ENCODE measurements at places on chromosomes 4 and X.
A peak's percentile ranks its signal among the peaks of the same experiment; 100 is the strongest.

DNA sequence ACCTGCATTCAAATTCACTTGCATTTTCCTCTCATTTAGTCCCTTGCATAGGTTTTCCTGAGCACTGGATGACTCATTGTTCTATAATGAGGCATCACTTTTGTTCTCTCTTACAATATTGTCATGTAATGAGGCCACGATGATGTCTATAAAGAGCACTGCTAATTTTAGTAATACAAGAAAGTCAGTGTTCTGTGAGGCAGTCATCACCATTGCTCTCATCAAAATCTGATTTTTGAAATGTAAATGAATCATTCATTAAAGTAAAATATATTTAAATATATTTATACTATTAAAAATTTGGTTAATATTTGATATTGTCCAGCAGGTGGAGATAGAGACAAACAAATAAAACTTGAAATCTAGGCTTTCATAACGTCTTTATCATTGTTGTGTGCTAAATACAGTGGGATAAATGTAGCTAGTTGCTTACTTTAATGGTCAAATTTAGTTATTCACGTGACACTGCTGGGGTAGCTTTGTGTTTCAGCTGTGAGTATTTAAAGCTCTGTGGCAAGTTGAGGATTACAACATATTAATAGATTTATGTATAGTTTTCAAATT, 15.4 kb downstream of the HMGB2 start:
- DNase-seq = peak; percentile 64

- DNase-seq = peak; percentile 50
These were observed 135.3 kb upstream of the MID1 start for GRCh38 chrX:10755439-10756334.

- DNase-seq = peak; percentile 53
These were observed 102.0 kb upstream of the USP38 start for GRCh38 chr4:143082701-143083100.

- no peak for DNase-seq
These were observed 220.6 kb upstream of the WDFY3 start for GRCh38 chr4:85187106-85187505.

- peak; percentile 79 for DNase-seq
These were observed 17.3 kb downstream of the APLN start for GRCh38 chrX:129637217-129638109.

GRCh38 chr4:3040452-3041191, 33.7 kb downstream of the HTT-AS start:
- no peak for DNase-seq

DNA sequence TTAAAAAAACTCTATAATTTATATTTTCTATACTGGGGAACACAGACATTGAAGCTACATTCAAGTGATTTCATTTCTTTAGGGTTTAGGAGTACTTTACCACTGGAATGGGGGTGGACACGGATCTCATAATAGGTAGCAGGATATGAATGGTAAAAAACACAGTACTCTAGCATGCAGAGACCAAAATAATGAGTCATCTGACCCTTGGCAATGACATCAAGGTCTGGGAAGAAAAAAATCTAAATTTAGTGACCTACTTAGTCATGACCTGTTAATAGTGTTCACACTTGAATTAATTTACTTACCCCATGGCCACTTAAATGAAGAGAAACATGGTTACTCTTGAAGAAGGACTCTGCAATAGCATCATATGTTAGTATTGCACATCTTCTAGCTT, 187.9 kb downstream of the EPHA5 start:
- no peak for DNase-seq

DNA sequence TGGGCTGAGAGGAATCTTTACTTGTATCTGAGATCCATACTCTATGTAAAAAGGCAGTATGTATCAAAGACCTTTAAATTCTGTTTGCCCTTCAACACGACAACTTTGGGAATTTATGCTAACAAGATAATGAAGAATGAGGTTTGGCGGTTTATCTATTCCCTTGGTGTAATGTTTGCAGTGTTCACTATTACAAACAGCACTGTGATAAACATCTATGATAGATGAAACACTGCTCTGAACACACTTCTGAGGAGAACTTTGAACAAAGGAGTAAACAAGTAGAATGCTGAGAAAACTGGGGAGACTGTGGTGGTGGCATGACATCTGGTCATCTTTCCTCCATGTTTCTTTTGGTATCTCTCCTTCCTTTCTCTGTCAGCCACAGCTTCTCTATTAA, 126.9 kb downstream of the PDE5A start:
- DNase-seq = no peak

DNA sequence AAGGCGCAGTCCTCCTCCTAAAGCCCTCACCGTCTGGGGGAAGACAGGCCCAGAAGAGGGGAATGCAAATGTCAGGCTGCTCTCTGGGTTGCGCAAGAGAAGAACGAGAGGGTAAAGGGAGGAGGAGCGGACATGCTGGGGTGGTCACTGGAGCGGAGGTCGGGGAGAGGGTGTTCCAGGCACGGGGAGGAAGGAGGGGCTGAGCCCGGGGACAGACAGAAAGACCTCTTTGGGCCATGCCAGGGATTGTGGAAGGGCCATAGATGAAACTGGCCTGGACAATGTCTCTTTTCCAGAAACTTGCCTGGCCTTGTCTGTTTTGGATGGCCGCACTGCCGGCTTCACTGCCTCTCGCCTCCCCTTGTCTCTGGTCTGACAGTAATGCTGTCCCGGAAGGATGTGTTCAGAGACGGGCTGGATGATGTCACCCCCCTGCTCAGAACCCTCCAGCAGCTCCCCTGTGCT, 121.0 kb downstream of the SORCS2 start:
- DNase-seq = no peak

- no peak for DNase-seq
These were observed 170.8 kb upstream of the GATB start for GRCh38 chr4:151931563-151931962.

- no peak for DNase-seq
These were observed 6.3 kb downstream of the GABRA4 start for GRCh38 chr4:46986922-46987638.

DNA sequence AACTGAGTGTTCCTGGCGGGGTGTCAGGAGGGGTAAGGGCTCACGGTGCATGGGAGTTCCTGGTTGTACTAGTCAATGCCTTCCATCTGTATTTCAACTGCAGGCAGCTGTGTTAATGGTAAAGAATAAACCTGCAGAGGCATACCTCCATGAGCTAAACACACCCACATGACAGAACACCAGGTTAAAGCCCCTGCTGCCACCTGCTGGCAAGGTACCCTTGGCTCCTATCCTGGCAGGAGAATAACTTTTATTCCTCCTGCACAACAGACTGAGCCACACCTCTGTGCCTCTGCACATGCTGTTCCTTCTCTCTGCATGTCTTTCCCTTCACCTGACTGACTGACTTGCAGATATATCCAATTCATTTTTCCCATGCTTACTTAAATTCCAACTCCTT, 11.1 kb downstream of the ITIH6 start:
- no peak for DNase-seq

- DNase-seq = no peak
These were observed 514.5 kb downstream of the INPP4B start for GRCh38 chr4:142331646-142332045.

GRCh38 chr4:166657261-166657660, 577.0 kb downstream of the SPOCK3 start:
- no peak for DNase-seq

- no peak for DNase-seq
These were observed 478.0 kb downstream of the PDHA2 start for GRCh38 chr4:96317891-96318290.

DNA sequence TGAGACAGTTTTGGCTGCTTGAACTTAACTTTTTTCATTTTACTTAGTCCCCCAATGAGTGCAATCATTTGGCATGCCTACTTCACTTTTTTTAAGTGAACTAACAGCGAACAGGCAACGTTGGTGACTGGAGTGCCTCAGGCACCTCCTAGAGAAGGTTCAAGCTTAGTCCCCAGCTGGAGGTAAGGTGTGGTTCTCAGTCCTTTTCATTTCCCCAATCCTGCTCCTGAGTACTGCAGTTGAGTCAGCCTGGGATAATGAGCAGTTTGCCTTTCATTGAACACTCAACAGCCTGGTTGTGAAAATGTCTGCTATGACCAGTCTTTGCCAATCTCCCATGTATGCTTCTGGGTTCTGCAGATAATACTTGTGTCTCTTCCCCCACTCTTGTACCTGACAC, 109.5 kb downstream of the CDKL5 start:
- no peak for DNase-seq

GRCh38 chrX:71640002-71640401, 21.7 kb upstream of the CXCR3 start:
- DNase-seq = no peak

DNA sequence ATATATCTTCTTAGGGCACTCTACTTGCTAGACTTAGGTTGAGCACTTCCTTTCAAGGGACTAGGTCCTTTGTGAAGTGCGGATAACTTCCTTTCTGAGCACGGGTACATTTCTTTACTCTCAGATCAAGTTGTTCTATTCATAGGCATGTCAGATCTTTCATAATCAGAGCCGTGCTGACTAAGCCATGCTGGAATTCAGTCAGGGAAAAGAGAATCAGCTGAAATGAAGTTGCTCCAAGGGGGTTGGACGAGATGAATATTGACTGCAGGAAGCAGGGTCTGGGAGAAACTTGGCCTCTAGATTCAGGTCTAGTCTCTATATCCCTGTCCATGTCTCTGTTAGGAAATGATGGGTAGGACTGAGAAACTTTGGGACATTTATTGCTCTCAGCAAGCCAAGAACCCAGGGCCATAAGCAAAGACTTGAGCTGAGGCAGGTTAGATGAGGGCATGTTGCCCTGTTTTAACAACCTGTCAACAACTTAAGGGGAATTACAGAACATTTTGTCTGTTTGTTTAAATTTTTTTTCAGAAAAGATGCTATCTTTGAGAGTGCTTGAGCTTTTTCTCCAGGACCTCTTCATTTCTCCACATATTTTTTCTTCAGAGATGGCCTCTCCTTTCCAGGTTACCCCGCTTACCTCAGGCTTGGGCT, 28.3 kb downstream of the AREG start:
- DNase-seq = no peak

DNA sequence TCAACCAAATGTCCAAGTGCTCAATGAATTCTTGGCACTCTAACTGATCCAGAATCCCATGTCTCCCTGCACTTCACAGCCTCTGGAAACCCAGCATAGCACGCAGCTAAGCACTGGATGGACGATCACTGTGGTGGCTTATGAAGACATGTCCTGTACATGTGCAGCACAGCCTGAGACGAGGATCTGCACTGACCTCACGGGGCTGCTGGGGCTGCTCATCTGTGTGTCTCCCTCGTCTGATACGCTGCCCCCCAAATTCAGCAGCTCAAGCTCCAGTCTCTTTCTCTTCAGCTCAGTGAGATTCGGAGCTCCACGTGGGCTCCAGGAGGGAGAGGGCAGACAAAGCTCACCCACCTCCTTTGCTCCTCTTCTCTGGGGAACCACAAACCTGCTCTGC, 126.9 kb downstream of the CPZ start:
- DNase-seq = no peak

DNA sequence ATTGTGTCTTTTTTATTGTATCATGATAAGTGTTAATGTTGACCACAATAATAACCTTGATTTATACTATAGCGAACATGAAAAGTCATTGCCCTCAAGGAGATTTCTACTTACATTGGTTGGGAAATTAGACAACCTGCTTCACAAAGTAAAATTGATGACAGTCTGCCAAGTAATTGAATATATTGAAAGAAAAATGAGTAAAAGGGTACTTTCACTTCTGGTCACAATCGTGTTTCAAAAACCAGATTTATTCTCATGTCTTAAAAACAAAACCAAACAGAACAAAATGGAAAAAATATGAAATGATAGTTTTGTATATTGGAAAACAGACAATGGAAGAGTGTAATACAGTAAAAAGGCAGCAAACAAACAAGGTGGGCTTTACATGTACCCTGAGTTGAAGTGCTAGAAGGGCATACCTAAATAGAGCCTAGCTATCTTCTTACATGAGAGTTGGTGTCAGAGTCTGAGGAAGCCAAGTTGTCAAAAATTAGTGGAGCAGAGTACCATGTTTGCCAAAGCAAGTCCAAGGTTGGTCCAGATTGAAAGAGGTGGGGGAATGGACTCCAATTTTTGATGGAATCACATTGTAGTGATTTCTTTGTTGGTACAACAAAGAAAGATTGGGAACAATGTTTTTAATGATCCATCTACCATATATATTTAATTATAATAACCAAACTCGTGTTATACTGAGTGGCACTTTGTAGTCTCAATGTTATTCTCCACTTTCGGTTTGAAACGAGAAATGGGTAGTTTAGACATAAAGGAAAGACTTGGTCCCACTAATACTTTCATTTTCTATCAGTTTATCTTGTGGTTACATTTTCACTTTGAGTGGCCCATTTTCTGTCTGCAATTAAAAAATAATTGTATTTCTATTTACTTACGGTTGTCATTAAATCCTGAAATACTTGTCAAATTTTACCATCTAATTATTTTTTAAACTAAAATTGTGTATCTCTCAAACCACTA, 775.6 kb downstream of the STIM2 start:
- DNase-seq = no peak

GRCh38 chr4:6694177-6694901, 661 bp downstream of the S100P start:
- DNase-seq = no peak

DNA sequence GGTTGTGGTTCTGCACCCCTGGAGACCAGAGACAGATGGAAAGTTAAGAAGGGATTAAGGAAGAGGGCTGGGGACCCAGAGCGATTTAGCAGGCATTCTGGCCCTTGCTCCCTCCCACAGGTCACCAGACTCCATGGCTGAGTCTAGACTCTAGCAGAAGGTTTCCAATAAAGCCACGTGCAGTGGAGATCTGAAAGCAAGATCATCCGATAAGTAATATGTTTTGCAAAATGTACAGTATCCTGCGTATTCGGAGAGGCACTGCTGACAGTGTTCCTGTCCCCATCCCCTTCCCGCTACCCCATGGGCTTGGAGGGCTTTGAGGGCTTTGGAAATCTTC, 531 bp upstream of the GPRIN3 start:
- DNase-seq = peak; percentile 82

- DNase-seq = no peak
These were observed 301.4 kb upstream of the EPHA5 start for GRCh38 chr4:65971686-65972085.

DNA sequence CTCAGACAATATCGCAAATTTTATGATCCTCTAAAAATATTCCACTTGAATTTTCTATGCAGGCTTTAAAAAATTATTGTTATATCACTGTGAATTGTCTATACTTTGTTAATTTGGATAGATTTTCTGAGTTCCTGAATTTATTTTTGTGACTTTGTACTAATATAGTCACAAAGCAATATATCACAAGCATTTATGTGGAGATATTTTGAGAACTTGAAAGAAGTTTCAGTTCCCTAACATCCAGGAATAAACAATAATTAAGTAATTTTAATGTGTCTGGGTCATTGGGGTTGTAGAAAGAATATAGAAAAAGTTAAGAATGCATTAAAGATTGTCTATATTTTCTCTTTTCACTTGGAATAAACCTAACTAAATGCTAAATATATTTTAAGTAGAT, 32.0 kb downstream of the CXCL8 start:
- peak; percentile 73 for DNase-seq

DNA sequence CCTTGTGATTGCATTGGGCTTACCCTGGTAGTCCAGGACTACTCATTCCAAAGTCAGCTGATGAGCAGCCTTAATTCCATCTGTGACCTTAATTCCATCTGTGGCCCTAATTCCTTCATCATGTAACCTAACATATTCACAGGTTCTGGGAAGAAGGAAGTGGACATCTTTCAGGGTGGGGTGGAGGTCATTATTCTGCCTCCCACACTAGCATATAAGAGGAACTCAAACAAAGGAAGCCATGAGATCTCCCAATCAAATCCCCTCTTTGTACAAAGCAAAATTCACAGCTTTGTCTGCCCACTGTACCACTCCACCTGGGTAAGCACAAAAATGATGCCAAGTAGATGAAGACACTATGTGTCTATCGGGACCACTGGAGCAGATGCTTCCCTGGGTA, 87.3 kb downstream of the SLC2A9 start:
- DNase-seq = peak; percentile 51

- no peak for DNase-seq
These were observed 357.5 kb downstream of the RAPGEF2 start for GRCh38 chr4:159460371-159460770.
